Testis (tissue), 5 donors: ENCODE measurements at places on chromosomes 1 and 21. TPM values are rescaled to one million over a fixed set of nuclear protein-coding genes. Genes with fewer than 3 reads are reported as not detected.
A peak's percentile ranks its signal among the peaks of the same experiment; 100 is the strongest.

FCRLB gene
- total RNA-seq: 0.63 TPM

RAB7B gene
- total RNA-seq: 8.4 TPM

GBP1 gene
- total RNA-seq: 19.1 TPM

ANKRD35 gene
- 1.7 TPM for total RNA-seq

- no peak overlapping the region for H3K4me3 ChIP-seq
- H3K27ac ChIP-seq: no peak overlapping the region
Measured at GRCh38 chr1:79614106-79614505, 607.6 kb upstream of the ADGRL4 start.

- H3K4me3 ChIP-seq: no peak overlapping the region
- H3K36me3 ChIP-seq: no peaks in the 10 kb centered on the region
- H3K4me1 ChIP-seq: no peaks in the 10 kb centered on the region
- no peaks in the 10 kb centered on the region for H3K27me3 ChIP-seq
Measured at GRCh38 chr1:107689159-107689558, 275.8 kb downstream of the VAV3 start.

- H3K36me3 ChIP-seq: no peaks in the 10 kb centered on the region
- H3K4me1 ChIP-seq: peaks cover 8% of the 10 kb centered on the region
- no peaks in the 10 kb centered on the region for H3K27me3 ChIP-seq
- H3K4me3 ChIP-seq: no peak overlapping the region
- peak overlapping the region; percentile 90 for H3K27ac ChIP-seq
Measured at GRCh38 chr21:26794597-26795411, 50.4 kb downstream of the ADAMTS1 start.

DNA sequence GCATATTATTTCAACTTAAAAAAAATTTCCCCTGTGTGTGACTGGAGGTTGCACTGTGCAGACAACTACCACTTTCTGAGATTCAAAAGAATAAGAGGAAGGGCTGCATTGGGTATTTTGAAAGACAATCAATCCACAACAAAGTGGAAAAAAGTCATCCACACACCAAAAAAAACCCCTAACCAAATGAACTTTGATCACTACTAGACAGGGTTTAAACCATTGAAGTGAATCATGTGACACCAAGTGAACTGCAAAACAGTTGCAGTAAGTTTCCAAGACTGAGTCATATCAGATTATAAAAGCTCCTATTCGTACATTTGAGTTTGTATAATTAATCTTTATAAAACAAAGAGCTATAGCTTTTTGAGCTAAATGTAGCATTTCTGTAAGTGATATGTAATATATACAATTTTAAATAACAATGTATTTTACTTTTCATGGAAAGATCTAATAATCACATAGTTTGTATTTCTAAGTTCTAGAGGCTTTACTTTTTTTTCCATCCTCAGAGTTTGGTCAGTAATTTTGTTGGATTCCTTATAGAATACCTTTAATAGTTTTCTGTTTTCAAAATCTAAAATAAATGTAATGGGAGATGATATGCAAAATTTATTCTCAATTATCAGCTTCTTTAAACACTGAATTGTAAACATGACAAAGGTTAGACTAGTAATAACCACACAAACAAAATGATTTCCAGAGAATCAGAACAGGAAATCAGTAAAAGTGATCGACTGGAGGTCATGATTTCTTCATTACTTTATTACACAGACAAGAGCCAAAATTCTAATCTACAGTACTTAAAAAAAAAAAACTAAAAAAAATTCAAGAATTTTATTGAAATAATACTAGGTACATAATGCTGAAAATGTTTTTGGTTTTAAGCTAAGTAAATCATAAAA lies 50.5 kb upstream of the GFI1 start:
- H3K27me3 ChIP-seq: no peaks in the 10 kb centered on the region
- no peaks in the 10 kb centered on the region for H3K4me1 ChIP-seq

GRCh38 chr1:216710055-216710454 lies 13.2 kb downstream of the ESRRG start:
- no peak overlapping the region for H3K27ac ChIP-seq
- H3K27me3 ChIP-seq: no peaks in the 10 kb centered on the region
- no peaks in the 10 kb centered on the region for H3K36me3 ChIP-seq
- DNase-seq: no peak
- no peaks in the 10 kb centered on the region for H3K4me1 ChIP-seq
- H3K4me3 ChIP-seq: no peak overlapping the region

- H3K36me3 ChIP-seq: no peaks in the 10 kb centered on the region
- H3K4me1 ChIP-seq: no peaks in the 10 kb centered on the region
Measured at GRCh38 chr1:108679586-108680213, 12.4 kb upstream of the PRPF38B start.

- no peaks in the 10 kb centered on the region for H3K27me3 ChIP-seq
- H3K4me3 ChIP-seq: no peak overlapping the region
- no peak overlapping the region for H3K27ac ChIP-seq
- DNase-seq: no peak
- no peaks in the 10 kb centered on the region for H3K4me1 ChIP-seq
- no peaks in the 10 kb centered on the region for H3K36me3 ChIP-seq
Measured at GRCh38 chr1:30639881-30640452, 83.4 kb downstream of the MATN1 start.
